Hindlimb muscle (tissue), 1 donor: ENCODE measurements at places on chromosomes 7 and 10. TPM values are rescaled to one million over a fixed set of nuclear protein-coding genes. Genes with fewer than 3 reads are reported as not detected.
A peak's percentile ranks its signal among the peaks of the same experiment; 100 is the strongest.

The CTNNA3 gene
- 7.5 TPM for polyA plus RNA-seq

The PWWP2B gene
- polyA plus RNA-seq = 19.9 TPM

The ARHGEF35 gene
- 1.3 TPM for polyA plus RNA-seq

The ITPRID1 gene
- 0.61 TPM for polyA plus RNA-seq

The KNDC1 gene
- 10.7 TPM for polyA plus RNA-seq

The ADAM22 gene
- polyA plus RNA-seq = 11.9 TPM

The USP6NL gene
- polyA plus RNA-seq = 8.6 TPM

The SLC26A5 gene
- polyA plus RNA-seq = 0.14 TPM

The NRCAM gene
- polyA plus RNA-seq = 35.1 TPM

The SPDYE16 gene
- polyA plus RNA-seq = 4.5 TPM

The PNLIPRP3 gene
- polyA plus RNA-seq = 0.17 TPM

The EXOC6 gene
- 35.2 TPM for polyA plus RNA-seq

The CHAT gene
- polyA plus RNA-seq = not detected

GRCh38 chr7:12127455-12127854, 83.6 kb upstream of the TMEM106B start:
- no peak for DNase-seq

DNA sequence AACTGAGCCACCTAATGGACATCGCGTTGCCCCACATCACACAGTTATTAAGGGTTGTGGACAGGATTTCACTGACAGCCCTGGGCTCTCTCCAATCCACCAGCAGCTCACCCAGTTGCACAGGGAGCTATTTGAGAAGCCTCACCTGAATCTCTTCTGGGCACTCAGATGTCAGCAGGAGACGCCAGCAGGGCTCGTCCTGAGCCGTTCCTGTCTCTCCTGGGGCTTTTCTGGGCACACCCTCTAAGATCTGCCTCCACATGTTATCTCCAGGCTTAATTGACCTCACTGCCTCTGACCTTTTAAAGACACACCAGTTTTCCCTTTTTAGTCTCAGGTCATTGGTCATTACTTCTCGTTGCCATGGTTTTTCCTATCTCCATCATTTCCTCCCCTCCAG, 63.0 kb downstream of the GRID1 start:
- DNase-seq = no peak

DNA sequence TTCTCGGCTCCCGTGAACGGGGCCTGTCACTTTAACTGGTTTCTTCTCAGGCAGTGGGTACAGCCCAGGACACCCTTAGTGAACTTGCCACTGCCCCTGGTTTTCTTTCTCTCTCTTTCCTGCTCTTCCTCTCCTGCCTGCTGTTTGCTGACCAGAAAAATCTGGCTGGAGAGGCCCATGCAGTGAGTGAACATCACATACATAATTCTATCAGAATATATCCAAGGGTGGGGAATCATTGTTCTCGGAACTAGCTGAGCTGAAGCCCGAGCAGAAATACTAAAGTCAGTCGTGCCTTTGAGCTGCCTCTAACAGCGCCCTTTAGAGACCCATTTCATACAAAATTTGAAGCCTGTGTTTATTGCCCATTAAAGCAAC, 501.5 kb upstream of the GALNT17 start:
- DNase-seq = no peak

DNA sequence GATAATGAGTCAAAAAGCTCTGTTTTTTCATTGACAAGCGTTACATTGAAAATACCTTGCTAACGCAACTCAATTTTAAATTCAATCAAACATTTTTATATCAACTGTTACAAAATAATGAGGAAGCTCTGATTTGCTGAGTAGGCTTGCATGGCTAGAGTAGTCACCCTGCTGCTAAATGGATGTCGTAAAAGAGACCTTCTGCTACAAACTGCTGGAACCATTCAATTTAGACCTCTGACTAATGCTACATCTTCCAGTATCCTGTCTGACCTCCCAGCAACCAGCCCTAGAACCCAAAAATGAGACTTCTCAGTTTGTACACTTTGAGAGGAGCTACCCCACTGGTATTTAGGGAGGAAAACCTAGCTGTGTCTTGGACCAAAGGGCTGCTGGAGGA, 84.0 kb upstream of the ELMO1 start:
- no peak for DNase-seq

DNA sequence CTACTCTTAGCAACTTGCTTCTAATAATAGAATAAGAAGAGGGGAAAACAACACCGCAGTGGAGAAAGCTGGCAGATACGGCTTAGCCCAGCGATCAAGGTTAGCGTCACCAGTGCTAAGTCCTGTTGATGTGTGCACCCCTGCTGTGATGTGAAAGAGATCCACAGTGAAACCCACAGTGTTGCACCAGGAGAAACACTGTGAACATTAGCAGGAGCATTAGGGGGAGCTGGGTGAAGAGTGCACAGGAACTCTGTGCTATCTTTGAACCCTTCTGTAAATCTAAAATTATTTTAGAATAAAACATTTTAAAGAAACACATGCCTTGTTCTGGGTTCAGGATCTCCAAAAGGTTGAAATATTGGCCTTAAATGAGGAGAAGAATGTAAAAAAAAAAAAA, 154.1 kb upstream of the UNC5B start:
- DNase-seq = no peak

GRCh38 chr10:113631684-113632367, 32.0 kb downstream of the NRAP start:
- no peak for DNase-seq

DNA sequence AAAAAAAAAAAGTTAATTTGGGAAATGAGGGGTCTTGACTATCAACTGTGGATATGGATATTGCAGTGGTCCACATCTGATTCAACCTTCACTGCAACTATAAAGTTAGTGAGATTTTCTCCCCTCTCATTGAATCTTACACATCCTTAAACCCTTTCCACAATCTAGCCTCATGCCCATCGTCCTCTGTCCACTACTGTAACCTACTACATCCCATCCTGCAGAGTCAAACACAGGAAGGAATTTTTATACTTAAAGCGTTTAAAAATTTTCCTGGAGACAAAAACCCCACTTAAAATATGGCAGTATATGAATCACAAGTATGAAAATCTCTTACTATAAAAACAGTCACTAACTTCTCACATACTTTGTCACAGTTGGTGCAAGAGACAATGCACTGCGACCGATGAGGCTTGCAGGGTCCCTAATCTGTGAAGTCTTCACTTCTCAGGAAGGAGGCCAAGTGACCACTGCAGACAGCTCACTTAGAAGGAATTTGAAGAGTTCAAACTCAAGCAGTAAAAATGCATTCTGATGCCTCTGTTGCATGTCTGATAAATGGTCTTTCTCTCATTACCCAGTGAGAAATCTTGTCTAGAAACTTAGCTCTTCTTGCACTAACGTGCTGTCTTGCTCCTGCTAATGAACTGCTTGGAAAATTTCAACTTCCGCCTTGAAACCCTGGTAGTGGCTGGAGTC, 50.3 kb upstream of the ST8SIA6 start:
- no peak for DNase-seq

- no peak for DNase-seq
Observed at GRCh38 chr10:8300925-8301324, 246.4 kb downstream of the GATA3 start.

DNA sequence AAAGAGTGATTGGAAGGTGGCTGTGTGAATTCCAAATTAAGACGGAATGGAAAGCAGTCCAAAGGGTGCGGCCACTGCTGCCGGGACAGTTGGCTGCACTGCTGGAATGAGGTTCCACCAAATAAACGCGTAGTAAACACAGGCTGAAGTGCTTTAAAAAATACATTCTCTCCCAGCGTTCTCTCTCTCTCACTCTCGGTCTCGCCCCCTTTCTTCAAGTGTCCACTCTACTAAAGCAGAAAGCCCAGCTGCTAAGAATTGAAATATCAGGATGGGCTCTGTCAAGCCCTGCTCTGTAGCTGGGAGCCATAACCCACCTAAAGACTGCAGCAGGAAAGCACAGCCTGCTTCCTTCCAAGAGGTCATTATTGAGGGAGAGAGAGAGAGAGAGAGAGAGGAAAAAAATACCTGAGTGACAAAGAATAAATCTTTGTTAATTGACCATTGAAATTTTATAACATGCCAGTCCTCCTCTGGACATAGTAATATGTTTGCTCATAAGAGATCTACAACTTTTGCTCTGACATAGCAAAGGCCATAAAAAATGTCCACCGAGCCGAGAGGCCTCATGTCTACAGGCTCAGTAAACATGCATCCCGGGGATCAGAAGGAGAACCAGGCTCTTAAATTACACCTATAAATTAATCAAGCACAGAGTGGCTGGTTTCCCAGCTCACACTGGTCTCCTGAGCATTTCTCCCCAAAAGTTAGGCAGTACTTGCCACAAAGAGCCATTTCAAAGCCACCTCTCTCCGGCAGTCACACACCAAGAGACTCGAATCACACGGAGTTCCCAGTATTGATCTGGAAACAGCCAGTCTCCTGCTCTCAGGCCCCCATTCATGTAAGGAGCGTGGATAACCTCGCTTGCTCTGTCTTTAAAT, 72.8 kb downstream of the FGFR2 start:
- DNase-seq = peak; percentile 34

- no peak for DNase-seq
Observed at GRCh38 chr7:17311194-17311593, 12.7 kb downstream of the AHR start.

- DNase-seq = peak; percentile 5
Observed at GRCh38 chr10:57692255-57692980, 575.3 kb downstream of the IPMK start.

DNA sequence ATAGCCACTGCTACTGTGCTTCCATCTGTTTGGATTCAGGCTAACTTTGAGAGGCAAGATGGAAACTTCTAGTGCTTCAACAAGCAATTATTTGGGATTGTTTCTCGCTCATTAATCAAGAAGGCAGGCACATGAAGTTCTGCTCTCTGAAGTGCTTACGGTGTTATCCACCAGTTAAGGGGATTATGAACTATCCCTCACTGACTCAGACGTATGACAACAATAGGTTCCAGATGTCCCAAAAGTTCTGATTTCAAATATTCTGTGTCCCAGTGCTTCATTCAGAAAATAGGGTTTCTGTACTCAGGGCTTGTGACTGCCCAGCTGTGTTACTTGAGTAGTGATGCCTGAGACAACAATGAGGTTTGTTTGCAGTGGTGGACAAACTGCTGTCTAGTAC, 81.0 kb downstream of the HACD1 start:
- DNase-seq = no peak

- no peak for DNase-seq
Observed at GRCh38 chr7:2710286-2710655, 22.3 kb downstream of the AMZ1 start.

DNA sequence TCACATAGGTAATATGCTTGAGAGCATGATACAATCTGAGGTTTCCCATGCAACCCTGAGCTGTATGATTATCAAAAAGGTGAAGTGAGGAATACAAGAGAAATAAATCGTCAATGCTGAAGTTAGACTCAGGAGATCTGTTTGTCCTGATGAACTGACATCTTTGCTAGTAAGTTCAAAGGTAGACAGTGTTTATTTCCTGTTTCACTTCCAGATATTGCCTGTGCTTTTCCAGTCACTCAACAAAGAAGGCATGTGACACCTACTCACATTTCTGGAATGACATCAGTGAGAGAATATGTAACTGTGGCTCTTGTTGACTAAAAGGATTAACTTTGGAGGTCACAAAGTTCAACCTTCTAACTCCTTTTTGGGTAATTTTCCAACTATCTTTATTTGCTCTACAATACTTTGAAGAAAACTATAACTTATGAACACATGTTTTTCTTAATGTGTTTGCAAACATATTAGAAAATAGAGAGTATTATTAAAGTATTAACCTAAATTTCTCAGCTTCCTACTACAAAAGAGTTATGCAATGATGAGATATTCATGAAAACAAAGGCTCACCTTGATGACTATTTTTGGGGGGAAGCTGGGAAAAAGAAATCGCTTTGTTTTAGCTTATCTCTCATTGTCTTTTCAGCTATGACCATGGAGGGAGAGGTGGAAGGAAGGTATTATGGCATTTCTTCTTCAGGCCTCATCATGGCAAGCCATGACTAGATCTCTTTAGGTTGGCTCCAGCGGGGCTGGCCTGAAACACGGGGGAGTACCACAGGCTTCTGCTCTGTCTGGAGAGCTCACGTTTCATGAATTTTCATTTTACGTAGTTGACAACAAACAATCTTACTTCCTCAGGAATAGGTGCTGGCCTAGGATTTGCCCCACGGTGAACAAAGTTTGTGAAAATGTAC, 214.7 kb upstream of the SLC26A5 start:
- no peak for DNase-seq

GRCh38 chr10:44511601-44512000, 126.7 kb upstream of the CXCL12 start:
- DNase-seq = no peak
